ENCODE measurements at places on chromosomes 11 and 22.

GRCh38 chr11:8830641-8831040 is 80.3 kb upstream of the AKIP1 start:
- DNase-seq, result no peak

GRCh38 chr11:130129922-130130321 is 29.7 kb upstream of the ST14 start:
- no peak for DNase-seq

GRCh38 chr22:49751966-49752597 is 75.6 kb downstream of the BRD1 start:
- DNase-seq, result no peak

DNA sequence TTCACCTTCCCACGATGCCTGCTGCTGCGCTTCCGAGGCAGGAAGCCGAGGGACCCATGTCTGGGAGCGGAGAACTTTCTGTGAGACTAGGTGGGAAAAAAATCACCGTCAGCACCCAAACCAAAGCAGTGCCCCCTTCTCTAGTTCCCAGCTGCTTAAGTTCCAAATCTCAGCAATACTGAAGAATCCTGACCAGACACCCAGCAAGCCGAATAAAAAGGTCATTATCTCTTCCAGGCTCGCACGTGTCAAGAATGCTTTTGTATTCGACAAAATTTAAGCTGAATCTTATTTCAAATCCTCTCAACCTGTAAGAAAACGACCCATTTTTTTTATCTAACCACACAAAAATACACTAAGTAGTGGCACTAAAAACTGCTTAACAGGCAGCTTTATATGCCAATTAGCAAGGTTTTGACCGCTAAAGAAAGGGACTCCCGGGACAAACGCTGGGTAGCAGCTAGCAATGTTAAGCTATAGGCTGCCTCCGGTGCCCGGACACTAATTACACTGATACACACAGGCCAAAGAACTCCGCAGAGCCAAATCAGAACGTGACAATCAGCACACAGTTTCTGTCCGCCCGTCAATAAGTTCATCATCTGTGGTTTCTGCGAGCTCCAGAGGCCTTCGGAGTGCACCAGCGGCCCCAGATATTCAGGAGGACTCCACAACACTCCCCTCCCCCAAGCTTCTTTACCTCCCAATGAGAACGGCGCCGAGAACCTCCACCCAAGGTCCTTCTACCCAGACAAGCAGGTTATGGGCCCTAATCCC is 728 bp downstream of the RPL3 start:
- no peak for DNase-seq

DNA sequence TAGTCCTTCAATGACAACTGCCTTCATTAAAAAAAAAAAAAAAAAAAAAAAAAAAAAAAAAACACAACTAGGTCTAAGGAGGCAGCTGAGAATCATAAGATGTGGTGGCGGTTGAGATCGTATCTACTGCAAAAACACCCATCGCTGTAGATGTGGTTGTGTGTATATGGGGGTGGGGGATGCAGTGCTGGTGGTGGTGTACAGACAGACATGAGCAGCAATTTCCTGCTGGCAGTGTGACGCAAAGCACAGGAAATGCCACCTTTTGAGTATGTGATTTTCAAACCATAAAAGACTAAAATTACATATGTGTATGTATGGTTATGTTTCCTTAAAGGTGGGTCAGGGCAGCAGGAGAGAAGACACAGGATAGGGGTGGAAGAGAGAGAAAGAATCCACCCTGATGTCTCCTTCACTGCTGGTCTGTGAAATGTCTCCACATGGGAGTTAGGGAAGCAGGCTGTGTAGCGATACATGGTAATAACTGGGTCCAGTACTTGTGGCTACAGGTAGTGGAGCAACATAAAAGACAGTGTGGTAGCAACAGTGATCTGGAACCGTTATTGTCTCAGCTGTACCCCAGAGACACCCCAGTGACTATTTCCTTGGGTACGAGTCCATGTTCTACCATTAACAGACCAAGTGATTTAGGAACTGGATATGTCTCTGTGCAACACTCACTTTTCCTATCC is 57.9 kb downstream of the SYTL2 start:
- no peak for DNase-seq

DNA sequence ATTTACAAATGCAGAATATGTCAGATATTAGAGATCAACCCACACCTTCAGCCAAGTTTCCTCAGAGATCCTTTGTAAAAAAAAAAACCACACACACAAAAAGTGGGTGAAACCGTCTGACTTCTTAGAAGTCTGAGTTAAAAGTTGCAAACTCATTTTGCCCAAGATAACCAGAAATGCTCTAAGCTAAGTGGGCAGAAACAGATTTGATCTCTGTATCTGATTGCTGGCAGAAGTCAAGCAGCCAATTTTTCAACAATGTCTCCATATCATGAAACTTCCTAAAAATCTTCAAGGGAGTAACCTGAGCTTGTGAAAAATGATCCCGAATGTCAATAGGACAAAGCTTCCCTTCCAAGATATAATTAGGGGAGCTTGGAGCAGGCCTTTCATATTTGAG is 28.6 kb upstream of the ATXN10 start:
- DNase-seq, result no peak

DNA sequence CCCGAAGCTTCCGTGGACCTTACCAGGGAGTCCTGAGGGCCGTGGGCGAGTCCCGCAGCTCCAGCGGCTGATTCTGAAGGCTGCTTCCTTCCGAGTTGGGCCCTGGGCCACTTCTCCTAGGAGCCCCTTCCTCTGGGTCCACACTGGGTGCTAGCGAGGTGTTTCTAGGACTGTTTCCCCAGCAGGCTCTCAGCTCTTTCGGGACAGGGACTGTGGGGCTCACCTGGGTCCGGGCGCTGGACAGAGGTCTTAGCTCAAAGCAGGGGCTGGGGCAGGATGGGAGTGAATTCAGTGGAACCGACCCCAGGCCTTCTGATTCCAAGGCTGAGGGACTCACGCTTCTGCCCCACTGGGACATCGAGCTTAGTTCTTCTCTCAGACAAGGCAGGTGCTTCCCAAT is 29.3 kb upstream of the CSNK1E start:
- DNase-seq, result no peak

Data from AG09309 (cell line).